ENCODE measurements at places on chromosomes 11 and 22.

GRCh38 chr11:5727691-5728090 lies 8.6 kb upstream of the OR56B1 start:
- DNase-seq = no peak

- no peak for DNase-seq
Measured at GRCh38 chr11:45272701-45273100, 13.4 kb downstream of the SYT13 start.

- DNase-seq = peak; percentile 77
Measured at GRCh38 chr11:19727246-19727645, 14.6 kb downstream of the NAV2 start.

- DNase-seq = no peak
Measured at GRCh38 chr11:69644962-69645675, 4.2 kb downstream of the CCND1 start.

GRCh38 chr22:48718818-48719500 lies 1108.7 kb downstream of the BRD1 start:
- DNase-seq = no peak

DNA sequence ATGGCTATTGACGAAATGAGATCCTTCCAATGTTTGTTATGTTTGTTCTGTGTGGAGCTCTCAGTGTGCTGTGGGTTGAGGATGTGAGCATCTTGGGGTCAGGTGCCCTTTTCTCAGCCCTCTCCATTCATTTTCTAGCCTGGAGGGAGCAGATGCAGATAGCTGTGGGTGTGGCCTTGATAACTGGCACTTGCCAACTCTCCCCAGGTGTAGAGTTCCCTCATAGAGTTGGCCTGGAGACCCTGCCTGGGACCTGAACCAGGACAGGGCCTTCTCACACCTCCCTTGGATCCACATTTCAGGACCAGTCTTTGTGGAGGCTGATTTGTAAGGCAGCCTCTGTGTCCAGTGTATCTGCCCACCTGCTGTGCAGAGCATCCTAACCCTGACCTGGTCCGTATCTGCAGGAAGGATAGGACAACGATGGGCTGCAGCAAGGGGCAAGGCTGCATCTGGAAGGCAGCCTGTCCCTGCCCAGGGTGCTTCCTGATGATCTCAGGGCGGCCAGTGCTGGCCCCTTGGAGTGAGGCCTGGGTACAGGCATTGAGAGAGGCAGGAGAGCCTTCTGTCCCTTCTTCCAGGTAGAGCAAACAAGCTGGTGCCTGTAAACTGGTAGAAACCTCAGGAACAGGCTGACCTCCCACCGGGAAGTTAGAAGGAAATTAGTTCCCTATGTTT lies 245.9 kb downstream of the TBC1D22A start:
- no peak for DNase-seq

- DNase-seq = peak; percentile 8
Measured at GRCh38 chr22:44437216-44438055, 60.6 kb downstream of the RTL6 start.

DNA sequence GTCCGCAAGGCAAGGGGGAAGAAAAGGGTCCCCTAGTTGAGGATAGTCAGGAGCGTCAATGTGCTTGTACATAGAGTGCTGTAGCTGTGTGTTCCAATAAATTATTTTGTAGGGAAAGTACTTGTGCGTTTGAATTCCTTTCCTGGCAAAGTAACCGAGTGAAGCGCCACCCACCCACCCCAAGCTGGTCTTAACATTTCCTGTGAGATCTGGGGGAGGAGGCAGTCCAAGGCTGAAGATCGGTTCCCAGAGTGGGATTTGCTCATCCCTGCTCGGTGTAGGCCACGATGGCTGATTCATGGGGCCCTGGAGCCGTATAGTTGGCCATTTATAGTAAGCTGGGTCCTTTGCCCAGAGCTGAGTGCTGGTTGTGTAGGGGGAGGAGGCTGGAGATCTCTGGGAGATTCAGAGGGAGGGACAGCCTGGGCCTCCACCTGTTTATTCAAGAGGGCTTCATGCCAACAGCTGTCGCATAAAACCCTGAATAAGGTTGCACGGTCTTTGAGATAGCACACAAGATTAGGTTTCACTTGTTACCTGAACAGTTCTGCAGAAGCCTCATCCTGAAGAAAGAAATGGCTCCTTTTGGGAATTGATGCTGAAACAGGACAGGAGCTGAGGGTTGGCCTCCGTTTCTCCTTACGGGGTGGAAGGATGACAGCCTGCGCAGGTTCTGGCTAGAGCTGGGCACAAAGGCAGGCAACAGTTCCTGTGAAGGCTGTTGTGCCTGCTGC lies 2.4 kb downstream of the ATF4 start:
- DNase-seq = peak; percentile 65

DNA sequence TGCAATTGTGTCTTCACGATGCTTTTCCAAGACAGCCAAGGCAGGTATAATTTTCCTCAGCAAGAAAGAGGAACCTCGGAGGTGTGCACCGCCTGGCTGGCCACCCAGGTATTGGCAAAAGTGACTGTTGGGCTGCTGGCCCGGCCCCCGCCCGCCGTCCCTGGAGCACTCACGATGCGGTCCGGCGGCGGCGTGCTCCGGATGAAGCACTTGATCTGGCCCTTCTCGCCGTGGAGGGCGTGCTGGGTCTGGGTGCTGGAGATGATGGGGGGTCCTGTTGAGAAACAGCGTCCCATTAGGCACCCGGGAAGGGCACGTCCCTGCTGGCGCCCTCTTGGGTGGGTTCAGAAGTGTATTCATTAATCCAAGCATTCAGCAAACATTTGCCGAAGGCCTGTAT lies 84.8 kb downstream of the ST3GAL4 start:
- no peak for DNase-seq

DNA sequence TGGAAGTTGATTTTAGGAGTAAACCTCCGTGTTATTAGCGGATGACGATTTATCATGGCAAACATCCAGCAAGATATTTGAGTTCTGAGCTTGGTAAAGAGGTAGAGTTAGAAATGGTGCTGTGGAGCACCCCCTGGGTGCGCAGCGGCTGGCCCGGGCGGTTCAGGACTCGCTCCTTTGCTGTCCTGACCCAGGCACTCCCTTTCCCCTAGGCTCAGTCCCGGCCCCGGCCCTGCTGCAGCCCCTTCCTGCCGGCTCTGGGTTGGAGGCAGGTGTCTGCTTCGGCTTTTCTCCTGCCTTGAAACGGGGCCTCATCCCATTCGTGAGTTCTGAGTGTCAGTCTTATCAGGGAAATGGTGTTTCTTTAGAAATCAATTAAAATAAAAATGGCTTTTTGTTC lies 33.4 kb downstream of the AP2A2 start:
- no peak for DNase-seq

- peak; percentile 54 for DNase-seq
Measured at GRCh38 chr11:8658321-8659057, 24.0 kb downstream of the TRIM66 start.

GRCh38 chr22:40904101-40904500 lies 42.2 kb upstream of the DNAJB7 start:
- no peak for DNase-seq

- no peak for DNase-seq
Measured at GRCh38 chr11:82832983-82833382, 67.2 kb downstream of the PRCP start.

DNA sequence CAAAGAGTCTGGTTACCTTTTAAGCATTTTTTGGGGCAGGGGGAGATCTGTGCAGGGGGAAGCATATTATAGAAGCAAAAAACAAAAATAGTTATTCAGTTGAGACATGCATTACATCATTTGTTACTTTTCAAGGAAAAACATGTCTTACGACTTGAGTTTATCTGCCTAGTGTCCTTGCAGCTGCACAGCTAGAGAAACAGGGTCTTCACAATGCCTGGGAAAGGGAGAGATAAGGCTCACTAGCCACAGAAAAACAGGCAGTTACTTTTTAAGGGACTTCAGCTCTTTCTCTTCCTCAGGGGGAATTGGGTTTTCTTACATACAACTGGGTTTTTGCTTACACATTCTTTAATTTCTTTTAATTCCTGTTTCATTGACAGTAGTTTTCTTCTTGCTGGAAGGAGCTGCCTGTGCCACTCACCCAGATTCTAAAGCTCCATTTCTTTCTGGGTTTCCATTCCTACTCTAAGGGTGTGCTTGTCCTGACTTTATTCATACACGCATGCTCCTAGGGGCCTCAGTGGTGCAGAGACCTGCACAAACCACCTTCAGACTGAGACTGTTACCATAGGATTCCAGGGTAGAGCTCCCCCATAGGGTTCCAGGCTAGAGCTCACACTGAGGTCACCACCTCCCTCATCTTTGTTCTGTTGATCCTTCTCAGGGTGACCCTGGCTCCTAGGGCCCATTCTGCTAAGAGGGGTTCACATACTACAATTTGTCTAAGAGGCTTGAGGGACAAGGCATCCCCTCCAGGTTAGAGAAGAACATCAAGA lies 14.7 kb upstream of the UBQLNL start:
- DNase-seq = no peak

DNA sequence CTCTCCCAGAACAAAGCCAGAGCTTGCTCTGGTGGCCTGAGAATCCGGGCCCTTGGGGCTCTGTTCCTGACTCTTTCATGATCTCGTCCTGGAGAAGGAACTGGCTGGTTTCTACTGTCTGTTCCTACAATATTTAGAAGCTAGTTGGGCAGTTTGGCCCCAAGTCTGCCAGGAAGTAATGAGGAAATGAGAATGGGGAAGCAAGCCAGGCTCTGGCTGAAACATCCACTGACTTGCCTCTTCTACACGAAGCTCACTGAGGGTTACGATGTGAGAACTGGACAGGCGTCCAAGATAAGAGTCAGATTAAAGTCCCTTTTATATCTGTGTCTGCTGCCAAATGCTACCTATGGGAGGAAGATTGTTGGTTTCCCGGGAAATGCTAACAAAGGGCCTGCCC lies 110.0 kb upstream of the KIRREL3 start:
- DNase-seq = no peak

- DNase-seq = no peak
Measured at GRCh38 chr11:110519796-110520195, 90.0 kb downstream of the FDX1 start.

DNA sequence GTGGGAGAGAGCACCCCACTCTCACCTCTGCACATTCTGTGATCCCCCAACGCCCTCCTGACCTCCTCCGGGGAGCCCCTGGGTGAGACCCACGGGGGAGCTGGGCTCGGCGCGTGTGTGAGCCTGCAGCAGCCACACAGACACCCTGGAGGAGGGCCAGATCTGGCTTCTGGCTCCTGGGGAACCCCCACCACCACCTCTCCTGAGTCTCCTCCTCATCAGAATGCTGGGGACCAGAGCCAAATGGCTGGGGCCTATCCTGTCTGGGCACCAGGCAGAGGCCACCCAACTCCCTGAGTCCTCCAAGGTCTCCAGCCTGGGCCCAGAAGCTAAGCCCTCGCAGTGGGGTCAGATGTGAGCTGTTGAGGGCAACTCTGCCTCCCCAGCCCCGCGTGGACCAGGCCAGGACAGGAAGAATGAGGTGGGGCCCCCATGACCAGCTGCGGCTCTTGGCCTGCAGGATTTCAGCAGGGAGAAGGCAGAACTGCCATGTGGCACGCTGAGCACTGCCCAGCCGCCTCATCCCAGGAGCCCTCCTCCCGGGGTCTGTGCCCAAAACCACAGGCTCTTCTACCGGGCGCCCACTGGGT lies 5.5 kb upstream of the PIM3 start:
- no peak for DNase-seq

DNA sequence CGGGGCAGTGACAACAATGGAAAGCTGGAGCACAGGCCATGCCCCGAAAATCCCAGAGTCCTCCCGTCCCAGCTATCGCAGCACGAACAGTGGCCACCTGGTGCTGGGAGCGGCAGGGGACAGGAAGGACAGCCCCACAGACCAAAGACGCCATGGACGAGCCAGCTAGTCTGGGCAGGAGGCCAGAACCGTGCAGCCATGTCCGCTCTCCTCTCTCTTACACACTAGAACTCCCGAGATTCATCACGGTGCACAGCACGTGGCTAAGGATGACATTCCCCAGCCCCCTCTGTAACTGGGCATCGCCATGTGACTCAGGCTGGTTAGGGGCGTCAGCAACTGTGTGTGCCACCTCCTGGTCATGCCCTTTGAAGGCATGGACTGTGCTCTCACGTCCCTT lies 4.6 kb downstream of the CDPF1 start:
- no peak for DNase-seq

- DNase-seq = no peak
Measured at GRCh38 chr11:96015906-96016565, 92.1 kb upstream of the MTMR2 start.

DNA sequence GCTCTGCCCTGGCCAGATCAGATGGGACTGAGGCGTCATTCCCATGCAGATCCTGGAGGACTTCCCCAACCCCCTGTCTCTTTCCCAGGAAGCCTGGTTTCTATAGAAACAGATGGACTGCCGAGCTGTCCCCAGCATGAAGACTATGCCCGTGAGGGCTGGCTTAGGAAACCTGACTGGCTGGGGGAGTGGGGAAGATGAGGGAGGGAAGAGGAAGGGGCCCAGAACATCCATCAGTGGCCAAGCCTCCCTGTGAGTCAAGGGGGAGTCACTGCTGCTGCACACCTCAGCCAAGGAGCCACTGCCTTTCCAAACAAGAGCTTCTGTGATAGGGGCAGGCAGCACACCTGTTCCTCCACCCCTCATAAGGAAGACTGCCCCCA lies 5.8 kb downstream of the TP53I11 start:
- DNase-seq = no peak

- DNase-seq = no peak
Measured at GRCh38 chr22:44650806-44651205, 51.2 kb upstream of the PRR5 start.

- DNase-seq = no peak
Measured at GRCh38 chr11:63020671-63021291, 5.1 kb upstream of the SLC22A8 start.

GRCh38 chr22:31128156-31128555 lies 5.4 kb downstream of the INPP5J start:
- no peak for DNase-seq

- DNase-seq = peak; percentile 81
Measured at GRCh38 chr11:35174666-35175065, 35.7 kb downstream of the CD44 start.

DNA sequence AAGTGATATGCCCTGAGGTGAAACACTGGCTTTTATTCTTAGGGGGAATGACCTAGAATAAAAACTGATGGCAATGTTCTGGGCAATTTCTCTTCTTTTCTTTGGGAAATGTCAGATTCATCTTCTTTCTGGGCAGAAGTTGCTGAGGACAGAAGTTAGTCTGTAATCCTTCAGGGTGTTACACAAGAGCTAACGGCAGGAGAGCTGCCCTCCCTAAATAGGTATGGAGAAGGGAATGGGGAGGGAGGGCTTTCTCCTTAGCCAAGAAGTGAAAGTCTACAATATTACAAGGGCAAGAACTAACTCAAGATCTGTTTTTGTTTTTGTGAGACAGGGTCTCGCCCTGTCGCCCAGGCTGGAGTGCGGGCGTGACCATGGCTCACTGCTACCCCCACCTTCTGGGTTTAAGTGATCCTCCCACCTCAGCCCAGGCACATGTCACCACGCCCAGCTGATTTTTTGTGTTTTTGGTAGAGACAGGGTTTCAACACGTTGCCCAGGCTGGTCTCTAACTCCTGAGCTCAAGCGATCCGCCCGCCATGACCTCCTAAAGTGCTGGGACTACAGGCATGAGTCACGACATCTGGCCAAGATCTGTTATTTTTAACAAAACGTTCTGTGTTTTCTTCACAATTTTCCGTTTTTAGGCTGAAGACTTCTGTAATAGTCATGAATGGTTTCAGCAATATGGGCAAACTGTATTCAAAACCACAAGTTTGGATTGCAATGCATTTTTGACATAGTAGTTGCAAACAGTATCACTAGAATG lies 7.2 kb downstream of the PIWIL4 start:
- peak; percentile 84 for DNase-seq
